Esophagus mucosa (tissue), 1 donor: ENCODE measurements at places on chromosomes 7 and 10.
A peak's percentile ranks its signal among the peaks of the same experiment; 100 is the strongest.

- peak; percentile 61 for ATAC-seq
Measured at GRCh38 chr10:132547421-132547861, 9.9 kb downstream of the INPP5A start.

- ATAC-seq, result no peak
Measured at GRCh38 chr10:113037218-113037617, 87.2 kb downstream of the TCF7L2 start.

- ATAC-seq, result peak; percentile 100
Measured at GRCh38 chr7:113636727-113637421, 281.9 kb downstream of the PPP1R3A start.

DNA sequence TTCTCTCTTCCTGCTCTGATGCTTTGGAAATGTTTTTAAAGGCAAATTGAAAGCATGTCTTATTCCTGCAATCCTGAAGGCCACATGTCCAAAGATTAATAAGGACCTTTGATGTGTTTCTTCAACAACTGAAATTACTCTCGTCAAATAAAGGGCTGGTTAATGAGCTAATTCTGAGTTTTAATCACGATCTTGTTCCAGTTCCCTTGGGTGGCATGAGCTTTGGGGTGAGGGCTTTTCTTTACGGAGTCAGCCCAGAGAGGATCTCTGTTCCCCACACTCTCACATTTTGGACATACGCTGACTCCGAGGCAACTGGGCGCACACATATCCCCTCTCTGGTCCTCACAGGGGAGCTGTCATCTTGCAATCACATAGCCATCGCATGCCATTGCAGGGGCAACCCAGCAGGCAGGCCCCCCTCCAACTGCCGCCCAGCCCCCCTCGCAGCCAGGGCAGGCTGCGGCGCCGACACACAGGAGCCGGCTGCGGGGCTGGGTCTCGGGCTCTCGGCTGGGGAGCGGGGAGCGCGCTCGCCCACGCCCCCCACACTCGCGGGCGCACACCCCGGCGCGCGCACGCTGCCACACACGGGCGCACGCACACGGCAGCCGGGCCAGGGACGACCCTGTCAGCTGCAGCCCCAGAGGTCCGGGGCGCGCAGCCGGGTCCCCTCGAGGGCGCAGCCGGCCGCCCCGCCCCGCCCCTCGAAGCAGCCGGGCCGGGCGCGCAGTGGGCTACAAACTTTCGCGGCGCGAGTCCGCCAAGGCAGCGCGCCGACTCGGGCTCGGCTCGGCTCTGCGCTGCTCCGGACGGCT lies at the start of gene GDF10:
TSS of gene GDF10 (plus strand) at position 587 of the 818 bp plus-strand sequence. CDS start 455 bp downstream, outside the sequence.
- no peak for ATAC-seq
